ENCODE measurements at places on chromosomes 3 and 15.

DNA sequence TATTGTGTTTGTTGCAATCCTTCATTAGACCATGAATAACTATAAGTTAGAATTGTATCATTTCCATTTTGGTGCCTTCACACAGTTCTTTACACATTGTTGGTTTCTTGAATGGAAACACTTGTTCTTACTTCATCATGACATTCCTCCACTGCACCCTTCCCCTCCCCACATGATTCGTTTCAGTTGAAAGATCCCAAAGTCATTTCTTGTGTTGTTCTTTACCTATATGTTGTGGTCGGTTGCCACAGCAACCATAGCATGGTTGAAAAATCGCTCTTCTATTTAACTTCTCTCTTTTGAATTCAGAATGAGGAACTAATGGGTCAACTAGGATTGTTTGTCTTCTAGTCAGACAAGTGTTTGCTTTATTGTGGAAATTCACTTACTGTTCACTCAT, 103.3 kb downstream of the IL1RAP start:
- no peak for DNase-seq

DNA sequence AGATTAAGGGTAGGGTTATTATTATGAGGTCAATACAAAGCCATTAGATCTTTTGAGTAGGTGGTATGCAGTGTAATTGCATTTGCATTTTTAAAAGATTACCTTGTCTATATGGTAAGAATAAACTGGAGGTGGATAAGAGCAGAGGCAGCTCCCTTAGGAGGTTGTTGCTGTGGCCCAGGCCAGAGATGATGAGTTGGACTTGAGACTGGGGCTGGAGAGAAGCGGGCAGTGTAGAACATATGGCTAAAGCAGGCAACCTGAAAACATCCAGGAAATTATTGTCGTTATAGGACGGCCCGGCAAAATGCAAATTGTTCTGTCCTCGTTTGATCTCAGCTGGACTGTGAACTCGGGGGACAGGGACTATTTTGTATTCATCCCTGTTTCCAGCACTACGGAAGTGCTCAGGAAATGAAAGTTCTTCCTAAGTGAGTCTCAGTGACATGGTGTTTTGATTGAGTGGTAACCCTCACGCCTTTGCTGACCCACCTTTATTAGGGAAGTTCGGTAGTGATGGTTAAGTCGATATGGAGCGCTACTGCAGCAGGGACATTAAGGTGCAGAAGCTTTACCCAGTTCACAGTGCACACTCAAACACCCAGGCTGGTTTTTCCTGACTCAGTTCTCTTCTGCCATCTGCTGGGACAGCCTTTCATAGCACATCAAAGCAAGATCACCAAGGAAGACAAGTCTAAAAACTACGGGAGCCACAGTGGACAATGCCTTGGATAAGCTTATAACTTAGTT, 27.2 kb upstream of the VPS33B start:
- no peak for DNase-seq

- DNase-seq, result no peak
These were observed 125.9 kb downstream of the TPRA1 start for GRCh38 chr3:127464642-127465041.

DNA sequence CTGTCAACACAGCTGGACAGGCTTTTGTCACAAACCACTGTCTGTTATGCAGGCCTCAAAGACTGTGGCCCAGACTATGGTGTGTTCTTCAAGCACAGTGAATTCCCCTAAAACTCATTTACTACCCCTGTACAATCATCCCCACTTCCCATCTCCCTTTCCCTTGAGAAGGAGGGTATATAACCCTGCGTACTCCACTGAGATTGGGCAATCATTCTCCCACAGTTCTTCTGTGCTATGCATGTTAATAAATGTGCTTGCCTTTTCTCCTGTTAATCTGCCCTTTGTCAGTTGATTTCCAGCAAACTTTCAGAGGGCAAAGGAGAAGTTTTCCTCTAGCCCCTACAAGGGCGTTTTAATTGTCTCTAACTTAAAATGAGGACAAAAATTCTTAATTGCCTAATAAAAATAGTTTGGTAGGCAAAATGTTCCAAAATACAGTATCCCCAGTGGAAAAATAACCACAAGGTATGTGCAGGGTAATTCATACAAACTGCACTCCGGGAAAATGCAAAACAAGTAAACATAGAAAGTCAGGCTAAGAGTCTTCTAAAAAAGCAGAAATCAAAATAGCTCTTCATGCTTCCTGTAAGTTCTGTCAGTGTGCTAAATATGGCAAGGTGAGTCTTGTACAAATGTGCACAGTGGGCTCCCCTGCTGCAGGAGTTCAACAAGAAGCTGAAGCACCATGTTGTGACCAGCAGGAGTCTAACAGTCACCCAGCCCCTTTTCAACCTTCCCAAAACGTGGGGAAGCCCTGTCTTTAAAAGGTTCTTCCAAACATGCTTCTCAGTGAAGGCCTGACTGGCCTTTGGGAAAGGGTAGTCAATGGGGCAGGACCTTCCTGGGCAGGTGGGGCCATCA, 10.2 kb downstream of the ATP10A start:
- no peak for DNase-seq

GRCh38 chr15:62218841-62219240, 53.8 kb upstream of the C2CD4B start:
- DNase-seq, result no peak

DNA sequence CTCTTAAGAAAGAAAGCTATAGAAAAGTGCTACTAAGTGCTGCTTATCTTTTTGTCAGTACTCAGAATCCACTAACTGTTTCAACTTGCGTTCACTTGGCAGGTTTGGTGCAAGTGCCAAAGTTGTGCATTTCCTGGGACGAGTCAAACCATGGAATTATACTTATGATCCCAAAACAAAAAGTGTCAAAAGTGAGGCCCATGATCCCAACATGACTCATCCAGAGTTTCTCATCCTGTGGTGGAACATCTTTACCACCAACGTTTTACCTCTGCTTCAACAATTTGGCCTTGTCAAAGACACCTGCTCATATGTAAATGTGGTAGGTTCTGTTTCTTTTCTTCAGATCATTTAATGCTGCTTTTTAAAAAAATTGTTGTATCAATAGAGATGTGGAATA, 32.6 kb downstream of the GYG1 start:
- DNase-seq, result no peak

- no peak for DNase-seq
These were observed 48.4 kb downstream of the SLC41A3 start for GRCh38 chr3:126035362-126036050.

DNA sequence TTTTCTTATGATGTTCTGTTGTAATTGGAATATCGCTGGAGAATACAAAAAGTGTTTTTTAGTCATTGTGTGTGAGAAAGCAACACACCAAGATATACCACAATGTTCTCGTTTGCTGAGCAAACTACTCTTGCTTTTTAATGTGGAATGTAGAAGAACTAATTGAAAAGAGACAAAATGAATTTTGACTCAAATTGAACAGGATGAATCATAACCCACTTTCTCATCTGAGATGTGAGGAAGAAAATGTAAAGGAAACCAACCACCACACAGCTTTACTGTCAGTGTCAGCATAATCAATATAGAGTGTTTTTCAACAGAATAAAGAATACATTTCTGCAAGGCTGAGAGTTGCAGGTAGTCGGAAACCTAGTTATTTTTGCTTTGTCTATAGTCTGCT, 448.8 kb upstream of the TPRG1 start:
- no peak for DNase-seq

DNA sequence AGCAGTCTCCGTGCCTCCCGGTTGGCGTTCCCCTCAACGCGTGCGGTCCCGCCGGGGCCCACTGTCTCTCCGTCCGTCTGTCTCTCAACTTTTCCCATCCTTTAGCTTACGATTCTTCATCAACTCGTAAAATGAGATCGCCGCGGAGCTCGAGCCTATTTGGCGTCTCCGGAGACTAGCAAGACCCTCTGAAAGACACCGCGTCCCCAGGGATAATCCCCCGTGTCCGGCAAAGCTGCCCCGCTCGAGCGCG, 3.4 kb downstream of the GATA2 start:
- DNase-seq, result no peak

DNA sequence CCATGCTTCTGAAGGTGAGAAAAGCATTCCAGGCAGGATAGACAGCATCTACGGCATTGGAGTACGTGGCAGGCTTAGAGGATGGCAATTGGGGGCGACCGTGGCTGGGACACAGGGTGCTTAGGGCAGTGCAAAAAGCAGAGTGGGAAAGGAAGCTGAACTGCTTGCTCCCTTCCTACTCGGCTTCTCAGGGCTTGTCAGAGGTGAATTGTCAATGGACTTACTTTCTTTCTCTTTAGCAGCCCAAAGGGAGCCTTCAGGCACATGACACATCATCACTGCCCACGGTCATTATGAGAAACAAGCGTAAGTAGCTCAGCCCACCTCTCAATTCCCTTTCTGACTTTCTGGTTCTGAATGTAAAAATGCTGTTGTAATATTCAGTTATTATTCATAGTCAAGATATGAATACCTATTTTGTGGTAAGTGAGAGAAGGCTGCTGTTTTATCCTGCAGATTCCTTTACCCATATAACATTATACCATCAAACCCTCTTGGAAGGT, 84.3 kb downstream of the KLHL25 start:
- DNase-seq, result no peak

DNA sequence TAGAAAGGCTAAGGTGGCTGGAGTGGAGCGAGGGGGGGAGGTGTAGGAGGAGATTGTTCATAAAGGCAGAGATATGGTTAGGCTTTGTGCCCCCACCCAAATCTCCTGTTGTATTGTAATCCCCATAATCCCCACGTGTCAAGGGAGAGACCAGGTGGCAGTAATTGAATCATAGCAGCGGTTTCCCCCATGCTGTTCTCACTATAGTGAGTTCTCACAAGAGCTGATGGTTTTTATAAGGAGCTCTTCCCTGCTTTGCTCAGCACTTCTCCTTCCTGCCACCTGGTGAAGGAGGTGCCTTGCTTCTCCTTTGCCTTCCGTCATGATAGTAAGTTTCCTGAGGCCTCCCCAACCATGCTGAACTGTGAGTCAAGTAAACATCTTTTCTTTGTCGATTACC, 64.7 kb upstream of the CFAP161 start:
- no peak for DNase-seq

- DNase-seq, result no peak
These were observed 126.0 kb downstream of the MYLK start for GRCh38 chr3:123758081-123758564.

- DNase-seq, result peak; percentile 74
These were observed at the start of gene PRICKLE2 for GRCh38 chr3:64224826-64225610. Gene PRICKLE2, minus strand, starts transcription at chr3:64225466. Its CDS starts 26,539 bp downstream, at chr3:64198927.

GRCh38 chr3:34364335-34364734, 565.9 kb downstream of the PDCD6IP start:
- no peak for DNase-seq

DNA sequence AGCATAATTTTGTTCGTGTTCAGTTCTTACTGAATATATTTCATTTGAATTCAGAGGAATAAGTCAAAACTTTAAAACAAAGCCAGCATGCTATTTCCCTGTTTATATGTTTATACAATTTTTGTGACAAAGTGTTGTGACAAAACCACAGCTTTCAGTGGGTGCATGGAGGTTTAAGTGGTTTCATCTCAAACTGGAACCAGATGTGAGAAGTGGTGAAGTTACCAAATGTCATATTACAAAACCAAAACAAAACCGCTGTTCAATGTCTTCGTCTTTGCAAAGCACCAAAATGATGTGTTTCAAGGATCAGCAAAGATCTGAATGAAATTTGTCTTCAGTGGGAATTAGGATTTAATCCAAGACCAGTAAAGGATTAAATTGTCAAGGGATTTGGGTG, 59.3 kb upstream of the OSTN start:
- DNase-seq, result peak; percentile 13

- no peak for DNase-seq
These were observed 36.1 kb downstream of the PBRM1 start for GRCh38 chr3:52649461-52650210.

DNA sequence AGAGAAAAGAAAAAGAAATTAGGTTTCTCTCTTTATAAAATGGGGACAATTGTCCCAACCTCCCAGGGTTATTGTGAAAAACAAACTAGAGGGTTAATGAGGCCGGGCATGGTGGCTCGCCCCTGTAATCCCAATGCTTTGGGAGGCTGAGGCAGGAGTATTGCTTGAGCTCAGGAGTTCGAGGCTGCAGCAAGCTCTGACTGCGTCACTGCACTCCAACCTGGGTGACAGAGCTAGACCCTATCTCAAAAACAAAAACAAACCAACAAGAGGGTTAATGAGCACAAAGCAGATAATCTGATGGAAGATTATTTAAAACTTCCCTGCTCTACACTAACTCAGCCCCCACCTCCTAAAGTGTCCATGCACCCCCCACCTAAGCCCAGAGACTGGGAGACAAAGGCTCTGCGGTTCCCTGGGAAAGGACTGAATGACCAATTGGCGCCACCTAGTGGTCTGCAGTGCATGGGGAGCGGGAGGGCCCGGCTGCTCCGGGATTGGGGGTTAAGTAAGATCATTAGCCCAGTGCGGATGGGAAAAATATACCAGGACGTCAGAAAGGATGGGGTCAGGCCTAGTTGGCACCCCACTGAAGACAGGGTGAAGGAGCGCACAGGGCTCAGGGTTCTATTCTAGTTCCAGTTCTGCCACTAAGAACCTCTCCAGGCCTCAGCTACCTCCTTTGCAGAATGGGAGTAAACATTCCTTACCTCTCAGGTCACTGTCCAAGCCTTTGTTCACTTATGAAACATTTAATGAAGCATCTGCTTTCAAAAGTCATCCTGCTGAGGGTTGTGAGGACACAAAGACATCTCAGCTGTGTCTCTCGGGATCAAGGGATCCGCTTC, 15.6 kb downstream of the PIF1 start:
- no peak for DNase-seq

GRCh38 chr3:164306042-164306441, 772.3 kb downstream of the SI start:
- no peak for DNase-seq

- no peak for DNase-seq
These were observed 22.0 kb downstream of the COL6A6 start for GRCh38 chr3:130539005-130539404.

DNA sequence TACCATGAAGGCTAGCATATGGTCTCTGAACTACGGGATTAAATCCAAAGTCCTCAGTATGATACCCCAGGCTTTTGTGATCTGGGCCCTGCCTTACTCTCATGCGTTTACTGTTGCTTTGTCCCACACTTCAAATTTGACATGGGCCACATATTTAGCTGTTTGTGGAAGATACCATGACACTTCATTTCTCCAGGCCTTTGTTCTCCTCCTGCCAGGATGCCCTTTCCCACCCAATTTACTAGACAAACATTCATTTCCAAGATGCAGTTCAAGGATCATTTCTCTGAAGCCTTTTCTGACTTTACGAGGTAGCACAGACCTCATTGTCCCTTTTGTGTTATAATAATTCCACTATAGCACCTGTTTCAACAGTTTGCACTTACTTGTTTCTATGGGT, 2.2 kb upstream of the OXSM start:
- no peak for DNase-seq

Measured in BJ (cell line).